CD4-positive, alpha-beta T cell treated with Interleukin-21 for 1 hour (primary cell): ENCODE measurements at places on chromosomes 4 and X.

- no peak for DNase-seq
Measured at GRCh38 chrX:104864296-104864695, 298.3 kb downstream of the IL1RAPL2 start.

GRCh38 chr4:123632693-123633030, 236.1 kb downstream of the SPRY1 start:
- DNase-seq, result no peak

DNA sequence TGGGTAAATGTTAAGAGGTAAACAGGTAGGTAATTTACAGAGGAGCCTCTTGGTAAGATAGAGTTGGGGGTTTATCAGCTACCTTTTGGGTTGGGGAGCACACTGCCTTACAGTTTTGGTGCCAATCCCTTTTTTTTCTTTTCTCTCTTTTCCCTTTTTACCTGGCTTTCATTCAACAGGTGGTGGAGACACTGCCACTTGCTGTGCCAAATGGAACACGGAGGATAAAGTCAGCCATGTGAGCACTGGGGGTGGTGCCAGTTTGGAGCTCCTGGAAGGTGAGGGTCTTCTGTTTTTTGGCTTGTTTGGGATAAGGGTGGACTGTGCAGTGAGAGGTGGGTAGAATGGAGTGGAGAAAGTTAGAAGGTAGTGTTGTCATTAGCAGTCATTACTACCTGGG, 14.3 kb downstream of the TAF9B start:
- DNase-seq, result no peak

DNA sequence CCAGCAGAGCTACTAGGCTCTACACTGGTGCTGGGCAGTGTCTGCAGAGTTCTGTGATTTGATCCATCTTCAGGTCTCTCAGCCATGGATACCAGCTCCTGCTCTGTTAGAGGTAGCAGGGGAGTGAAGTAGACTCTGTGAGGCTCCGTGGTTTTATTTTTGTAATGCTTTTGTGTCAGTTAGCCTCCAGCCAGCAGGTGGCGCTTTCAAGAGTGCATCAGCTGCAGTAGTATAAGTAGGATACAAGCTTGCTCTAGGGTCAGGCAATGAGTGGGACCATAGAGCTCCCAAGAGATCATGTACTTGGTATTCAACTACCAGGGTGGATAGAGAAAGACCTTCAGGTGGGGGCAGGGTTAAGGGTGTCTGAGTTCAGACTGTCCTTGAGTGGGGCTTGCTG, 362.5 kb upstream of the TRAM1L1 start:
- peak; percentile 1 for DNase-seq

GRCh38 chrX:16316331-16316730, 149.1 kb downstream of the MAGEB17 start:
- no peak for DNase-seq

- DNase-seq, result no peak
Measured at GRCh38 chr4:95761871-95762270, 78.0 kb upstream of the PDHA2 start.

DNA sequence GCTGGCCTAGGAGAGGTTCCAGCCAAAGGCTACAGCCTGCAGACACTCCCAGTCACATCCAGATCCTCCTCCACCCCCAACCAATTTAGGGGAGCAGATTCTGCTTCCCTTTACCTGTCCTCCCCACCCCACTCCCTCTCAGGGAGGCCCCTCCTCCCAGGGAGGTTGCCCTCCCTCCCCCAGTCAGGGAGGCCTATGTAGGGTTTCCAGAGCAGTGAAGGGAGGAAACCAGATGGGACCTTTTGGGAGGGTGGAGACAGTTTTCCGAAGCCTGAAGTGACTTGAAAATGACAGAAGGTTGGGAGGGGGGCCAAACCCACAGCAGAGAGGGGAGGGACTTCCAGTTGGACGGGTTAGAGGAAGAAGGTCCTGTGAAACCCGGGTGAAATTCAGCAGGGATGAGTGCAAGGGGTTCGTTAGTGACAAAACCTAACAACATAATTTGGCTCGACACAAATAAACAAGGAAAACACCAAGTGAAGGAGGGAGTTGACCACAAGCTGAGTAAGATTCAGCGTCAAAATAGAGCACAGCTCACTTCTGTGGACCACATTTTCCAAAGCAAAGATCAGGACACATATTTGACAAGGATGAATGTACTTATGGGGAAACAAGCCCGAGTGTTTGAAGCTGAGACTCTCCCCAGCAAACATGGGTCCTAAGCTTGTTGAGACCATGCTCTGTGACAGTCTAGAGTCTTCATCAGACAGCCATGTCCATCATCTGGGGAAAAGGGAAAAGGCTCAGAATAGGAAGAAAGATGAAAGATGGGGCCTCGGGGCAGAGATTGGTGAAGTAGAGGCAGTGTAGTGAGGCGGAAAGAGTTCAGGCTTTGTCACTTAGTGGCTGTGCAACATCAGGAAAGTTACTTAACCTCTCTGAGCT, 46.4 kb downstream of the PRPS1 start:
- peak; percentile 78 for DNase-seq

- DNase-seq, result no peak
Measured at GRCh38 chr4:20022471-20022870, 229.2 kb upstream of the SLIT2 start.

- no peak for DNase-seq
Measured at GRCh38 chrX:142804085-142804484, 221.6 kb upstream of the SPANXN4 start.

DNA sequence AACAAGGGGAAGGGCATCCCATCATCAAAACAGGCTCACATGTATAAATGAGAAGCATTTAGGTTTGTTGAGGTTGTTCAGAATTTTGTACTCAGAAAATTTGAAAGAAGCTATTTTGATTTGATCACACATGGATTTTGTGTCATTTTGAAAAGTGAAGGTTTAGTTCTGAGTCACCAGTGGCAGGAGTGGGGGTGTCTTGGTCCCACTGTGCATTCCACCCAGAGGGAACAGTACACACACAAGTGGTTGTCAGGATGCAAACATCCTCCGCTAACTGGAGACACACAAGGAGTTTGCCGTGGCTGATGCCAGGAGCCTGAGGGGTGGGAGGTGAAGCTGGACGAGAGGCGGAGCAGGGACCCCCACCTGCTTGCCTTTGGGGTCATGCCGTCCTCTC, 198.2 kb upstream of the PSAPL1 start:
- DNase-seq, result no peak

GRCh38 chrX:118541482-118541881, 45.9 kb downstream of the DOCK11 start:
- no peak for DNase-seq

GRCh38 chr4:188987011-188987410, 847.8 kb downstream of the TRIML1 start:
- DNase-seq, result no peak

DNA sequence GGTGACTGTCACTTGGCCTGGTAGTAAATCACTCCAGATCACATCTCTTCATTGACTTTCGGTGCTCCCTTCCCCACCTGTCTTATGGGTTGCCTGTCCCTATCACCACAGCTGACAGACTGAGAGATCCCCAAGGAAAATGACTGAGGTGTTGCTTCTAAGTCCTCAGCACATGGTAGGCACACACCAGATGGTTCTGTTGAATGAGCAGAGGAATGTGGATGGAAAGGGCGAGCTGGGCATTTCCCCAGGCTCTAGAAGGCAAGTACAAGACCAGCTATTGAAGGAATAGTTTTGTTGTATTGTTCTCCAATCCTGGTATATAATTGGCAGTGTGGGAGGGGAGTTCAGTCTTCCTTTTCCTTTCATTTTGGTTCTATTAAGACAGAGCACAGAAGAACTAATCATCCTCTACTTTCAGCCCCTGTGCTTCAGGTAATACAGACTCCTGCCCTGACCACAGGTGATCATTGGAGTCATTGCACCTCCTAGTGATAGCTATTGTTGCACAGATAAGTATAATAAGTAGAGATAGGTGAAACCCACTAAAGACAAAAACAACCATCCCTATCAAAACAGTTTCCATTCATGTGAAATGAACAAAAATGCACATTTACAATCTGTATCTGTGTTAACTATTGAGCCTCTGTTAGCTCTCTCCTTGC, 158.6 kb downstream of the TRAM1L1 start:
- no peak for DNase-seq
